ENCODE measurements at places on chromosomes 4 and X.
A peak's percentile ranks its signal among the peaks of the same experiment; 100 is the strongest.

GRCh38 chr4:8744083-8744805 is 127.4 kb downstream of the HMX1 start:
- no peak for DNase-seq

- DNase-seq = no peak
These were observed 16.1 kb downstream of the MSMO1 start for GRCh38 chr4:165343353-165344191.

- DNase-seq = no peak
These were observed 1.3 kb upstream of the PCDH7 start for GRCh38 chr4:30718641-30719453.

DNA sequence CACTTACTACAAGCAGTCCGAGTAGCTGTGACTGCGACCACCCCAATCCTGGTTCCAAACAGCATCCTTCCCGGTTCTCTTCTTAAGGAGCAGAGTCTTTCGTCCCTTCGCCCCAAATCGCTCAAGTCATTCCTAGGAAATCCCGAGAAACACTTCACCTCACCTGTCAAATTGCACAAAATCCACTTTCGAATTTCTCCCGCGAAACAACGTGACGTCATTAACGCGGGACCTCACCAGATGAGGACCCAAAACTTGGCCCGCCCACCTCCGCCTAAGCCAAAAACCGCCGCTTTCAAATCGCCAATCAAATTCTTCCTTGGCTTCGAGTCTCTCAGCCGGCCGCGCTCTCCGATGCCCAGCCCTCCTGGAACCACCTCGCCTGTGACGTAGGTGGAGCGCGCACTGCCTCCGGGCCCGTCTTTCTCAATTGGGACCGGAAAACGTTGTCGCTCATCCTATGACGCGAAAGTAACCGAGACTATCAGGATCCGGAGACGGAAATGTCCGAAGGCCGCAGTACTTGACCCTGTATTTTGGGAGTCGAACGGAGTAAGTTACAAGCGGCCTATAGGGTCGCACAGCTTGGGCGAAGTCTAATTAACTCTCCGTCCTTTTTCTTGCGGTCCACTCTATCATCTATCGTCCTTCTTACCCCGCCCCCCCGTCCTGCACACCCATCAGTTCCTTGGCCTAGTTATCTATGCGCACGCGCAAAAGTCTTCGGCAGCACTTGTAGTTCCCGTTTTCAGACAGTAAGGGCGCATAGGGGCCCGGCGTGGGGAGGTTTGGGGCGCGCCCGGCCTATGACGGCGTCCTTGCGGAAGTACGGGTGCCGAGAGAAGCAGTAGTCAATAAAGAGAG is at the start of the genes LARP7 and ZGRF1:
Gene LARP7, plus strand, starts transcription at position 456 of the 864 bp plus-strand sequence. CDS start 7,527 bp downstream, outside the sequence.
Gene ZGRF1, minus strand, starts transcription at position 222 of the 864 bp plus-strand sequence. CDS start 3,733 bp downstream, outside the sequence.
- peak; percentile 94 for DNase-seq

DNA sequence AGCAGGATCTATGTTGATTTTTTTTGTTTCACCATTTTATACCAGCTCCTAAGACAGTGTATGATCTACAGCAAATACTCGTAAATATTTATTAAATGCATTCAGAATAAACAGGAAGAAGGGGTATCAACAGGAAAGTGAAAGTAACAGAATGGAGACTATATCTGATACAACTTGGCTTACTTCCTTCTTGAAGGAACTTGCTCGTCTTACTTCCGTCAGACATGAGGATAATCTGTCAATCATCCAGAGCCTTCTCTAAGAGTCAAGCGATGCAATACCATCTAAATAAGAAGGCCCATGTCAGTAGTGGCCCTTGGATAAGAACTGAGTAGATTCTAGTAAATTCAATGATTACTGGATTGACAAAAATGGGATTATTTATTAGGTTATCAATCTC is 84.2 kb downstream of the CAMK2D start:
- no peak for DNase-seq

All from activated CD8-positive, alpha-beta memory T cell treated with anti-CD3 and anti-CD28 coated beads for 1 hour (primary cell).